ENCODE measurements at places on chromosomes 6 and 20.

GRCh38 chr20:60649541-60649940, 602.5 kb upstream of the CDH4 start:
- DNase-seq, result no peak

DNA sequence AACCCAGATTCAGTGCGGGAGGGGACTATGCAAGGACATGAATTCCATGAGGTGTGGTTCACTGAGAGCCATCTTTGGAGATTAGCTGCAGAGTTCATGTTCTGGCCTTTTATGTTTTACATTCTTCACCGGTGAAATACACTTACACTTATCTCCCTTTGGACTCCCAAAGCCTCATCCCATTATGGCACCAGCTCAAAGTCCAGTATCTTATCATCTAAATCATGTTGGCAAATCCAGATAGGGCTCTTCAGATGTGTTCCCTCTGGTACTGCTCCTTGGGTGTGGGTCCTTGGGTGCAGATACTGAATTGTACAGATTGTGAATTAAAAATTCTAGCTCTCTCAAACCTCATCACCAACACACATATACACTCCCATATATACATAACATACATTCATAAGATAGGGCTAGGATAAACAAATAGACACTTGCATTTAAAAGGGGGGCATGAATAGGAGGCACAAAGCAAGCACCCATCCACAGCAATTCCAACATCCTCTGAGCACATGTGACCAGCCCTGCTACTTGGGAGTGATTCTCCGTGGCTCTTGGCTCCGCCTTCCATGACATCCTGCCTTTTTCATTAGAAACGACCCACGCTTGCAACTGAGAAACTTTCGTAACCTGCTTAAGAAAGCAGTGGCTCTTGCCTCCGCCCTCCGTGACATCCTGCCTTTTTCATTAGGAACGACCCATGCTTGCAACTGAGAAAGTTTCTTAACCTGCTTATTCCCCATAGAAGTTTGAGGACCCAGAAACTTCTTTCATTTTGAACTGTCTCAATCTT, 53.6 kb upstream of the LRRC1 start:
- no peak for DNase-seq

- no peak for DNase-seq
Measured at GRCh38 chr20:54172856-54173652, 732 bp downstream of the CYP24A1 start.

DNA sequence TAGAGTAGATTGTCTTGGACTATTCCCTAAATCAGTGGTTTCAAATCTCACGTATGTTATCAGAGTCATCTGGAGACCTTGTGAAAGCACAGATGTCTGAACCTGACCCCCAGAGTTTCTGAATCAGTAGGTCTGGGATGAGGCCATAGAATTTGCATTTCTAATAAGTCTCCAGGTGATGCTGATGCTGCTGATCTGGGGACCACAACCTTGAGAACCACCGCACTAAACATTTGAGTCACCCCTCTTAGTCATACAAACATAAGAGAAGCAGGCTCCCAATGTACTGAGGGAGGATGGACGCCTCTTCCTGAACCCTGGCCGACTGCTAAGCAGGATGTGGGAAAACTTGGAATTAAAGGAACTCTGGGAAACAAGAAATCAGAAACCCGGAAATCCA, 187.8 kb upstream of the PRDM1 start:
- DNase-seq, result no peak

DNA sequence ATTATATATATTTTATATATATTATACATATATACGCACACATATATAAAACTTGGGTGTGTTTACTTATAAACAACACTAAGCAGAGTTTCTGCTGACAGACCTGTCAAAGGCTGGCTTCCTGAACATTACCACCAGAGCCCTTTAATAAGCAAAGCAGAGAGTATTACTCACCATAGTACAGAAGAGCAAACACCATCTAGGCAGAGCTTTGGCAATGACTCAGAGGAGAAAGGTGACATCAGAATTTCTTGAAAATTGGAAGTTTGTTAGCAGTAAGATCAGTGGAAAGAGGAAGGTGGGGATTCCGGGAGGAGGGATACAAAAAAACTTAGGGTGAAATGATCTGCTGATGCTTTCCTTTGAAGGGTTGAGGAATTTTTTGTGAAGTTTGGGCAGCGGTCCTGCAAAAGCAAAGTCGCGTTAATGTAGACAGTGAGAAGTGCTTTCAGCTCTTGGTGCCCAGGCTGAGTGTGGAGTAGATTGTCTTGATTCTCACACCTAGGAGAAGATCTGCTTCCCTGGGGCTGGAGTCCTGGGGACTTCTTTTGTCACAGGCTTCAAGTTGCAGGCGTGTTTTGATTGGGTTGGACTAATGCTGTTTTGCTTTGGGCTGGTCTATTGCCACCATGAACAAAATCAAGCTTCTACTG, 109.6 kb upstream of the BACH2 start:
- DNase-seq, result no peak

Measured in hippocampal formation (tissue), 2 donors.